ENCODE measurements at places on chromosomes 3 and 15.

- no peak for DNase-seq
- no peaks in the 10 kb centered on the region for H3K4me1 ChIP-seq
- no peaks in the 10 kb centered on the region for H3K36me3 ChIP-seq
- no peak overlapping the region for H3K4me3 ChIP-seq
Observed at GRCh38 chr15:59247364-59247763, 40.7 kb downstream of the LDHAL6B start.

DNA sequence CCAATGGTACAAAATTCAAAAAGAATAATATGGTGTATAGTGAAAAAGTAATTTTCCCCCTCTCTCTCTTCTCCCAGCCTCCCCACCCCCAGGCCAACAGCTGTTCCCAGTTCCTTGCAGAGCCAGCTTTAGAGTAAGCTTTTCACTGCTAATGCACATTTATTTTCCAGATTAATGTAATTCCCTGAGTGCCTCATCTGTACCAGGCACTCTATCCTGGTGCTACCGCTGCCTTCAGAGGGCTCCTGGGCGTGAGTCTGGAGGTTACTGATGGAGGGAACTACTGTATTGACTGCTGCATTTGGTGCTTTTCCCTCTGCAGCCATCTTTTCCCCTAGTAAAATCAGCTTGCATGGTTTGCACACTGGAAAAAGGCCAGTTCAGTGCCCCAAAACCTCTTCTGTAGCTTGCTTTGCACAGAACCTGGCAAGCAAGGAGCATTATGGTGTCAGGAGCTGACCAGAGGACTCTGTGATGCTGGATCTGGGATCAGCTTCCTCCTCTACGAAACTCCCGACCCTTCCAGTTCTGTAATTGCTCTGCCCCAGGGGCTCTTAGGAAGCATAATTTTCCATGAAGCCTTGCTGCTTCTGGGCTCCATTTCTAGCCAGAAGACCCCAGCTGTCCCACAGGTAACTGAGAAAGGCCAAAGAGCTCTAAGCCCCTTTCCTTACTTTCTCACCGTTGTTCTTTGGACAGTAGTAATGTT, 8.5 kb upstream of the USP3 start:
- no peak for DNase-seq
- no peak overlapping the region for H3K4me3 ChIP-seq
- H3K36me3 ChIP-seq: no peaks in the 10 kb centered on the region
- H3K27me3 ChIP-seq: no peaks in the 10 kb centered on the region

- H3K36me3 ChIP-seq: no peaks in the 10 kb centered on the region
- no peak overlapping the region for H3K4me3 ChIP-seq
- H3K27me3 ChIP-seq: no peaks in the 10 kb centered on the region
- no peaks in the 10 kb centered on the region for H3K4me1 ChIP-seq
Observed at GRCh38 chr3:172438186-172438585, 10.1 kb downstream of the GHSR start.

DNA sequence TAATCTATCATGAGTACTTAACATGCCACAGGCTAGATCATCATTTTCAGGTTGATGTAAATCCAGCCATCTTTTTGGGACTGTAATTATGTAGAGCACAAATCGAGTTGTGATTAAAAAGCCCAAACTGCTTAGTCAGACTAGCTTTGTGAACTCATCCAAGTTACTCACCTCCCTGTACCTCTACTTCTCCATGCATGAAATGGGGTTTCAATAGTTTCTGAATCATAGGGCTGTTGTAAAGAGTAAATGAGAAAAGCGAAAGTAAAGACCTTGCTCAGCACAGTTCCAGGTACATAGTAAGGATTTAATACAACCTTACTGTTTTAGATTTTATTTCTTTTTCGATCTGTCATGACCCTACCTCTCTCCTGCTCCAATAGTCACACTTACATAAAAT, 85.6 kb upstream of the GAP43 start:
- no peaks in the 10 kb centered on the region for H3K27me3 ChIP-seq
- no peak for DNase-seq
- no peaks in the 10 kb centered on the region for H3K4me1 ChIP-seq

- no peak for DNase-seq
- H3K27ac ChIP-seq: no peak overlapping the region
- no peaks in the 10 kb centered on the region for H3K36me3 ChIP-seq
- no peaks in the 10 kb centered on the region for H3K4me1 ChIP-seq
- no peak overlapping the region for H3K4me3 ChIP-seq
Observed at GRCh38 chr3:116265320-116265695, 180.0 kb downstream of the LSAMP start.

DNA sequence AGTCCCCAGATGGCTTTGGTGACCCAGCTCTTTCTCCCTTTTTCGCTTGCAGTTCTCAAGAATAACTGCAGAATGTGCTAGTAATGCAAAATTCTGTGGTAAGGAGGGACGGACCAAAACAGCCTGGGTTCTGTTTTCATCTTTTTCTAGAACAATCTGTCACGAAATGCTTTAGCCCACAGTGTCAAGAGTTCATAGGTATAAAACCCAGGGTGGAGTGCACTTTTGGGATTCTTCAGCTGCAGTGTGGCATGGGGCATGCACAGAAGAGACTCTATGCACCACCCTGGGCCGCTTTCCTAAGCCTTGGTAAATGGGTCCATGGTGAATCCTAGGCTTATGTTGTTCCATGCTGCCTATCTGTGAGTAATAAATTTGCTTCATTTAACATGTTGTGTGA, 1072.7 kb upstream of the GBE1 start:
- no peak overlapping the region for H3K4me3 ChIP-seq
- no peaks in the 10 kb centered on the region for H3K27me3 ChIP-seq
- DNase-seq: no peak
- H3K4me1 ChIP-seq: no peaks in the 10 kb centered on the region
- H3K36me3 ChIP-seq: no peaks in the 10 kb centered on the region

DNA sequence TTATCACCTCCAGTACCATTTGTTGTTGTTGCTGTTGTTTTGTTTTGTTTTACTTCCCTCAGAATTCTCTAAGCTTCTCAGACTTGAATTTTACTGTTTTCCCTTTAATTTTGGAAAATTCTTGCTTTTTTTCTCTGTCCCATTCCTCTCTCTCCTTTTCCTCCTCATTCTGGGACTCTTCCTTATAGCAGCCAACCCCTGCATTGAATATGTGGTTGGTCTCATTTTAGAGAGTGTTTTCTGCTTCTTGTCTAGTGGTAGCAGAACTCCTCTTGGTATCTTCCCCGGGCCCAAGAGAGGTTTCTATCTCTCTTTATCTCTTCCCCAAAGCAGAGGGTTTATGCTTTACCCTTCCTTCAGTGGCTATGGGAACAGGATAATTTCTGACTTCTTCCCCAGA, 113.6 kb downstream of the SPATA16 start:
- H3K4me3 ChIP-seq: no peak overlapping the region
- no peak overlapping the region for H3K27ac ChIP-seq
- H3K27me3 ChIP-seq: no peaks in the 10 kb centered on the region
- H3K4me1 ChIP-seq: no peaks in the 10 kb centered on the region
- H3K36me3 ChIP-seq: no peaks in the 10 kb centered on the region
- no peak for DNase-seq

GRCh38 chr15:35728219-35728940, 182.4 kb upstream of the DPH6 start:
- no peak for DNase-seq
- H3K4me1 ChIP-seq: peaks cover 6% of the 10 kb centered on the region
- H3K4me3 ChIP-seq: no peak overlapping the region
- H3K27me3 ChIP-seq: no peaks in the 10 kb centered on the region

- no peaks in the 10 kb centered on the region for H3K4me1 ChIP-seq
- no peak overlapping the region for H3K27ac ChIP-seq
- no peaks in the 10 kb centered on the region for H3K27me3 ChIP-seq
- no peaks in the 10 kb centered on the region for H3K36me3 ChIP-seq
- H3K4me3 ChIP-seq: no peak overlapping the region
- no peak for DNase-seq
Observed at GRCh38 chr3:55434789-55435188, 52.3 kb downstream of the WNT5A start.

- H3K27ac ChIP-seq: no peak overlapping the region
- no peaks in the 10 kb centered on the region for H3K36me3 ChIP-seq
- H3K4me3 ChIP-seq: no peak overlapping the region
- no peaks in the 10 kb centered on the region for H3K4me1 ChIP-seq
- 0 out of 2 replicates have a peak, but pooled peaks cover 3% of the 10 kb centered on the region for H3K27me3 ChIP-seq
Observed at GRCh38 chr15:39499681-39500080, 81.2 kb upstream of the THBS1 start.

DNA sequence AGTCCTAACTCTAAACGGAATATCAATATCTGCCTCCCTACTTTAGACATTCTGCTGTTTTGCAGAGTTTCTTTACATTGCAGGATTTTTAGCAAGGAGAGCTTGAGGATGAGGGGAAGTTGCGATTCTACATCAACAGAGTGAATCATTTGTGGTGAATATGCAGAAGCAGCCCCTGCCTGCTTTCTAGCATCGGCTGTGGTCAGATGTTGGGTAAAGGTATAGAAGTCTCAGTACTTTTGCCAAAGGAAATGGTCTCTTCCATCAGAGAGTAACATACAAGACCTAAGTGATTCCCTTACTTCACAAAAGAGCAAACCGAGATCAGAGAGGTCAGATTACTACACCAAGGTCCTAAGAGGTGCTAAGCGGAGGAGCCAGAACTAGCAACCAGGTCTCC, 15.2 kb downstream of the ST3GAL6 start:
- H3K27ac ChIP-seq: no peak overlapping the region
- H3K36me3 ChIP-seq: peaks cover 2% of the 10 kb centered on the region
- no peaks in the 10 kb centered on the region for H3K27me3 ChIP-seq
- H3K4me3 ChIP-seq: no peak overlapping the region

DNA sequence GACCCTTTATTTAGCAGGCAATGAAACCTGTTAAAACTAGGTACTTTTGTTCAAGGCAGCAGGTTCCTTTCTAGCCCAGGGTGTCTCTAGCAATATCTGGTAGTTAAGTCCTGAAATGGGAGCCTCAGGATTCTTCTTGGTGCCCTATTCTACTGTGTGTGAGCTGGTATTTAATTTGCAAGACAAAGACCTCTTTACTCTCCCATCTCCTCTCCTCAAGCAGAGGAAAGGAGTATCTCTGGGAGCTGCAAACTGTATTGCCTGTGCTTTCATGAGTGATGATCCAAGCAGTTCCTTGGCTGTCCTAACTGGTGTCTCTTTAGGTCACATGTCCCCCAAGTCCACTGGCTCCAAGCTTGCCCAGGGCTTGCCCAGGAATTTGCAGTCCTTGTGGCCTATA, 188.2 kb downstream of the SI start:
- H3K27me3 ChIP-seq: no peaks in the 10 kb centered on the region
- H3K4me1 ChIP-seq: no peaks in the 10 kb centered on the region
- no peak overlapping the region for H3K27ac ChIP-seq
- no peaks in the 10 kb centered on the region for H3K36me3 ChIP-seq
- no peak overlapping the region for H3K4me3 ChIP-seq
- no peak for DNase-seq

DNA sequence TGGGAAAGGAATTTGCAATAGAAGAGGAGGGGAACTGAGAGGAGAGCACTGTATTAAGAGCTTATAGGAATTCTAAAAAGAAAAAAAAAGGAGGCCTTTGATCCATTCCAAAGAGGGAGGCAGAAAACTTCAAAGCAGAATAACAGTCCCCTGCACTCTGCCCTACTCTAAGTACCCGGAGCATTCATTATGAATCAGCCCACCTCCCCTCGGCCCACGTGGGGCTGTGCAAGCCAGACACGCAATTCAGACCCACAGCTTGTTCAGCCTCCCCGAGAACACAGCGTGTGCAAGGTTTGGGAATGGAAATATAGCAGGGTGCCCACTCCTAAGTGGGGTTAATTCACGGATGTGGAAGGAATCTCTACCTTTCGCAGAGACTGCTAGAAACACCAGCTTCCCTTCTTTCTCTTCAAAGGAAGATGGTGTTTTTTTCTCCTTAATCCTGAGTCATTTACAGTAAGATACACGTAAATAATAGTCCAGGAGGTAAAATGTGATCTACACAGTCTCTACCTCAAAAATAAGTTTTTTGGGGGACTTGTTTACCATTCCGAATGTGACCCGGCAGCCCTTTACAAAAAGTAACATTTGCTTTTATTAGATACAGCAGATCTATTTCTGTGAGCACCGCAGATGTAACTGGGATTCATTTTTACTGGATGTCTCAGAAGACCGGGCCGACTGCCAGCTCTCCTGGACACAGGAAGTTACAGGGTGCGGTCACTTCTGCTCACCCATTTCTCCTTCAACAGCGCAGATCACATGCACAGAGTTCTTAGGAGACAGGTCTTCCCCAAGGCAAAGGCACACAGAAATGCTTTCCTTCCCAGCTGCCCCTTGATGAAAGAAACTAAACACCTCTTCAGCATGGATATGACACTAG, 768.5 kb upstream of the CFAP20DC start:
- H3K27me3 ChIP-seq: no peaks in the 10 kb centered on the region
- H3K27ac ChIP-seq: peak overlapping the region; percentile 85
- peak; percentile 85 for DNase-seq
- H3K4me1 ChIP-seq: peaks cover 57% of the 10 kb centered on the region
- H3K4me3 ChIP-seq: peak overlapping the region; percentile 31

- no peaks in the 10 kb centered on the region for H3K4me1 ChIP-seq
- no peaks in the 10 kb centered on the region for H3K27me3 ChIP-seq
- H3K4me3 ChIP-seq: no peak overlapping the region
- no peak overlapping the region for H3K27ac ChIP-seq
- no peak for DNase-seq
Observed at GRCh38 chr3:72426618-72427397, 421.4 kb downstream of the SHQ1 start.

DNA sequence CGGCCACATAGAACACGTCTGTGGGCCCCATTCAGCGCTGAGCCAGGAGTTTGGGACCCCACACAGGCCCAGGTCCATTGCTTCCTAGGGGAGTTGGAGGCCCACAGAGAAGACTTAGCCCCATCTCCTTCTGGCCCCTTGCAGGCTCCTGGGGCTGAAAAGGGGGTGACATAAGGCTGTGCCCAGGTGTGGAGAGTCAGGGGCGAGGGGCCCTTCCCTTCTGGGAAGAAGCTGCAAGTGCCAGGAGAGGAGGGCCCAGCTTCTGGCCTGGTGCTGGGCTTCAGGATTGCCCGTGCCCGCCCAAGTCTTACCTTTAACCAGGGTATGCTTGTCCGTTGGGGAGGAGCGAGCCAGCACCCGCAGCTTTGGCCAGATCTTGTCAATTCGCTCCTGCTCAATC, 28.9 kb upstream of the SEC13 start:
- H3K36me3 ChIP-seq: no peaks in the 10 kb centered on the region
- no peak overlapping the region for H3K4me3 ChIP-seq
- no peaks in the 10 kb centered on the region for H3K27me3 ChIP-seq
- no peak overlapping the region for H3K27ac ChIP-seq
- DNase-seq: no peak

DNA sequence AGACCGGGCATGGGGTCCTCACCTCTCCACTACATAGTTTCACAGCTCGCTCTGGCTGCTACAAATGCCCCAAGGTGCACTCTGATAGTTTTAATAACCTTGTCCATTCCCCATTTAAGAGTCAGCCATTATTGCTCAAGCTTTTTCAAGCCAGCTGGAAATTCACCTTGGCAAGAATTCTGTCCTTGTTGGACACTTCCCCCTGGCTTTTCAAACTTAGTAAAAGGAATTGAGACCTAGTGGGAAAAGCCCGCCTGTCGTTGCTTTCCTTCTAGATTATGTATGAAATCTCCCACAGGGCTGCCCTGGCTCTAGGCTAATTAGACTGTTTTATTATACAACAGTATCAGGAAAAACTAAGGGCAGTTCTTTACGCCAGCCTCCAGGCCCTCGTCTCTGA, 293.7 kb upstream of the GADL1 start:
- H3K4me3 ChIP-seq: no peak overlapping the region
- no peaks in the 10 kb centered on the region for H3K27me3 ChIP-seq
- H3K36me3 ChIP-seq: no peaks in the 10 kb centered on the region
- no peak for DNase-seq

- no peak overlapping the region for H3K4me3 ChIP-seq
- no peaks in the 10 kb centered on the region for H3K36me3 ChIP-seq
- DNase-seq: no peak
- no peaks in the 10 kb centered on the region for H3K4me1 ChIP-seq
- no peak overlapping the region for H3K27ac ChIP-seq
Observed at GRCh38 chr3:112427123-112427522, 72.1 kb downstream of the BTLA start.
